Calu3 (cell line): ENCODE measurements at places on chromosomes 12 and 14. TPM values are rescaled to one million over a fixed set of nuclear protein-coding genes. Genes with fewer than 3 reads are reported as not detected.

GRCh38 chr14:32201816-32202490 lies at the start of gene RNU6-7:
RNU6-7 (plus strand) TSS chr14:32202045.
- peak within 1 kb of the TSS; percentile 99 for H3K27ac ChIP-seq
- peaks cover 12% of the 10 kb centered on the region for H3K4me1 ChIP-seq
- H3K4me3 ChIP-seq, result peak within 1 kb of the TSS; percentile 94
- no peaks in the 10 kb centered on the region for H3K27me3 ChIP-seq

The PTPRO gene
- total RNA-seq, result 0.24 TPM in 1 of 2 replicates, not detected in the other

The PPP4R4 gene
- total RNA-seq, result 0.10 and 0.78 TPM in 2 replicates

DNA sequence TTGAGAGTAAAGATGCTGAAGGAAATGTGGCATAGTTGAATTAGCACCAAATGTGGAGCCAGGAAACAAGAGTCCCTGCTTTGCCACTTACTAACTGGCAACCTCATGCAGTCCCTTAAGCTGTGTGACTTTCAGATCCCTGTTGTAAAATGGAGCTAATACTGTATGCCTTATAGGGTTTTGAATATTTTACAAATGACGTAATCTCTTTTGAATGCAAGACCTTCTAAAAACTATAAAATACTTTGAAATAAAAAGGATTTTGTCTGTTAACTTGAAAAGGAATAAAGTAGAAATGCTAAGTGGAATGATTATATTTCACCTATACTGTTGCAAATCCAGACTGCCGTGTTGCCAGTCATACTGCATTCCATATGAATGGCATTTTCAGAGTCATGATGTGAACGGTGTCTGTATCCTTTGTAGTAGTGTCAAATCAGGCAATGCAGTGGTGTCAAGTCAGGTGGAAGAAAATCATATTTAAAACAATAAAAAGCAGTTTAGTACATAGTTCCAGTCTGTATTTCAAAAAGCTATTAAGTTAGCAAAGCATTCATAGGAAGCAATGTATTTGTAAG lies 21.3 kb downstream of the KCNA5 start:
- no peaks in the 10 kb centered on the region for H3K4me1 ChIP-seq
- peaks cover 61% of the 10 kb centered on the region for H3K27me3 ChIP-seq
- H3K4me3 ChIP-seq, result no peak overlapping the region
- H3K36me3 ChIP-seq, result no peaks in the 10 kb centered on the region

DNA sequence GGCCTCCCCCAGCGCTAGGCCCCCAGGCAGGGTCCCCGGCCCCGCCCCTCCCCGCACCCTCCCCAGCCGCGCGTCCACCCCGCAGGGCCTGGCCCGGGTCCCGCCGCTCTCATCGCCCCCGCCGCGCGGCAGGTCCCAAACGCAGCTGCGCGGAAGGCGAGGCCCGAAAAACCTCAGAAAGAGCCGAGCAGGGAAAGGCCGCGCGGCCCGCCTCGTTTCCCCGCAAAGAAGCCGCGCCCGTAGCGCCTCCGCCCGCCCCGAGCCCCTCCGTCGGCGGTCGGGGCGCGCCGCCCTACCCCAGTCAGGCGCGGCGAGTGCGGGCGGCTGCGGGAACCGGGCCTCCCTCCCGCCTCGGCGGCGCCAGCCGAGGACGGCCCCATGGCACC lies 324 bp downstream of the POLE start:
- peak overlapping the region; percentile 83 for H3K27ac ChIP-seq
- H3K27me3 ChIP-seq, result no peaks in the 10 kb centered on the region
- peaks cover 15% of the 10 kb centered on the region for H3K4me1 ChIP-seq

- peak; percentile 70 for DNase-seq
- peaks cover 13% of the 10 kb centered on the region for H3K27me3 ChIP-seq
- no peak overlapping the region for H3K4me3 ChIP-seq
Observed at GRCh38 chr14:96584199-96584906, 82.2 kb downstream of the PAPOLA start.

The SLCO1B1 gene
- 1.4 and 1.7 TPM in 2 replicates for total RNA-seq

DNA sequence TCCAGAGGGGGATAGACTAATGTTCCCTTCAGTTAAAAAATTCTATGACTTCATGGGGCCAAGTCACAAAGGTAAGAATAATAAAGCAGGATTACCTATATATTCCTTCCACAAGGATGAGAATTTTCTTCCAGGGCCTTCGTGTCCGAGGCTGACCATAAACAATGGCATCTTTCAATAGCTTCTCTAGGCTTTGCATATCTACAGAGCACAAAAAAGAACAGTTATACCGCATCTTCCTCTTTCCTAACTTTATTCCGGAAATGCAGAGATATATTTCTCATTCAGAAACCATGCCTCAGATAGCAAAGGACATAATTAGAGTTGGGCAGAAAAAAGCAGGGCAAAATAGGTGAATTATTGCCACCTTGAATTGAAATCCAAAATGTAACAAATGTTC lies 58.3 kb upstream of the ISM2 start:
- H3K4me1 ChIP-seq, result no peaks in the 10 kb centered on the region
- no peak for DNase-seq
- no peak overlapping the region for H3K4me3 ChIP-seq
- H3K27ac ChIP-seq, result no peak overlapping the region

GRCh38 chr14:79573486-79573885 lies 637.8 kb downstream of the DIO2 start:
- no peak overlapping the region for H3K27ac ChIP-seq
- DNase-seq, result no peak
- H3K27me3 ChIP-seq, result no peaks in the 10 kb centered on the region
- no peak overlapping the region for H3K4me3 ChIP-seq

GRCh38 chr14:89267656-89268055 lies 149.4 kb downstream of the FOXN3 start:
- DNase-seq, result no peak
- no peaks in the 10 kb centered on the region for H3K4me1 ChIP-seq
- H3K4me3 ChIP-seq, result no peak overlapping the region
- no peak overlapping the region for H3K27ac ChIP-seq
- no peaks in the 10 kb centered on the region for H3K27me3 ChIP-seq
- H3K36me3 ChIP-seq, result no peaks in the 10 kb centered on the region

The ZDHHC22 gene
- total RNA-seq, result not detected in 2 replicates

GRCh38 chr12:46318037-46318436 lies 49.2 kb upstream of the SLC38A1 start:
- H3K4me1 ChIP-seq, result no peaks in the 10 kb centered on the region
- H3K36me3 ChIP-seq, result no peaks in the 10 kb centered on the region
- H3K4me3 ChIP-seq, result no peak overlapping the region

DNA sequence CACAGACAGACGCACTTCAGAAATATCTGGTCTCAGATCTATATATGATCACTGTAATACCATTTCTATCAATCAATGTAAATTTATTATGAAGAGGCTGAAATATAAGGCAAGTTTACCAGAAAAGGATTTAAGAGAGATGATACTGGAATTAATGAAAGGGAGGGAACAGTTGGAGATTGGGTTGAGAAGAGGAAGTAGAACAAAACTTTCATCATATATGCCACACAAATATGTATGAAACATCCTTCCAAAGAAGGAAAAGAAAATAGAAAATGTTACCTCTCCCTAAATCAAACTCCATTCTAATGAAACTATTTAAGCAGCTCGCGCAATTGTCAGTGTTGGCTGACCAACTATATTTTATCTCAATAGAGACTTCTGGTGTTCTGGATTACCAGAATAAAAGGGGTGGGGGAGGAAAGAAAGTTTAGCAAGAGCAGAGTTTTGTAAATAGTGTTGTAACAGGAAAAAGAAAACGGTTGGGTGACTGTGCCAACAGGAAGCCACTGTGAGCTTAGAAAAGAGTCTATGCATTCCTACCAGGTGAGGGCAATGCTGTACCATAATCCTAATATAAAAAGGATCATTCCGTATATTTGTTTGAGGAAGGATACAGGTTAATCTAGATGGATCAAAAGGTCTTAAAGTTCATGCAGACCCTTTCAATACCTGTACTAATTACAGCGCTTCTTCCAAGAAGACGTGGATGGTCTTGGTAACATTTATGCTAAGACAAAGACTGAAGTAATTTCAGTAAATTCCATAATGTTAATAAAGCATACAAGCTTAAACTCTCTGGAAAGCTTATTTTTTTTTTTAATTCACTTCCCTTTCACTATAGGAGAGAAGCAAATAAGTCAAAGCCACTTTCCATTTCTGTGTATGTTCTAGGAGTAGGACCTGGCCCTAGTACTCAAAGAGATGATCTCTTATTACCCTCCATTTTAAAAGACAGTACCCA lies 14.5 kb upstream of the LLPH start:
- H3K27ac ChIP-seq, result peak overlapping the region; percentile 60
- H3K36me3 ChIP-seq, result peaks cover 13% of the 10 kb centered on the region
- H3K4me3 ChIP-seq, result no peak overlapping the region
- H3K4me1 ChIP-seq, result peaks cover 13% of the 10 kb centered on the region

- H3K4me1 ChIP-seq, result peaks cover 29% of the 10 kb centered on the region
- no peak overlapping the region for H3K4me3 ChIP-seq
- no peak for DNase-seq
- no peak overlapping the region for H3K27ac ChIP-seq
- no peaks in the 10 kb centered on the region for H3K27me3 ChIP-seq
Observed at GRCh38 chr12:110058875-110059615, 10.7 kb upstream of the C12orf76 start.

The HOXC11 gene
- not detected in 2 replicates for total RNA-seq

- H3K4me1 ChIP-seq, result no peaks in the 10 kb centered on the region
- DNase-seq, result no peak
- H3K27ac ChIP-seq, result no peak within 1 kb of the TSS
- peaks cover 57% of the 10 kb centered on the region for H3K27me3 ChIP-seq
Observed at GRCh38 chr12:6788972-6789924, at the start of gene CD4. CD4 (plus strand) TSS chr12:6789528; CDS start chr12:6800139, 10,611 bp downstream.

DNA sequence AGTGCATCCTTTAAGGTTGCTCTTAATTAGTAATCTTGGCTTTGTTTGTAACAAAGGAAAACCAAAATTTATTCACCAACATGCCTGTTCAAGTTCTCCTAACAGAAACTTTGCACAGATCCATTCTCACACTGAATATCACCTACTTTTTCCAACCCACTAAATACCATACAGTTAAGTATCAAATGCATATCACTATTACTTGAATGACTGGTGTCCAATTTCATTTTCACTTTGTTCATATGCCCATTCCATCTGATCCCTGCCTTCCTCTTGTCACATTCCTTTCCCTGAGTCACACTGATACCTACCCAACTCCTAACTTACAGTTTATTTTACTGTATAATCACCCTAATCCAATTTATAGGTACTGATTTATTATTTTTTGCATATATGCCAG lies 286.4 kb downstream of the NELL2 start:
- peaks cover 8% of the 10 kb centered on the region for H3K4me1 ChIP-seq
- H3K27me3 ChIP-seq, result no peaks in the 10 kb centered on the region
- no peak overlapping the region for H3K4me3 ChIP-seq
- H3K36me3 ChIP-seq, result no peaks in the 10 kb centered on the region

- no peak overlapping the region for H3K4me3 ChIP-seq
- H3K27ac ChIP-seq, result no peak overlapping the region
- no peaks in the 10 kb centered on the region for H3K36me3 ChIP-seq
Observed at GRCh38 chr12:549476-550082, 89.8 kb downstream of the B4GALNT3 start.

The TPPP2 gene
- not detected in 2 replicates for total RNA-seq

GRCh38 chr14:54631016-54631415 lies 64.1 kb downstream of the SAMD4A start:
- H3K27me3 ChIP-seq, result no peaks in the 10 kb centered on the region
- no peak for DNase-seq
- no peak overlapping the region for H3K4me3 ChIP-seq
- no peak overlapping the region for H3K27ac ChIP-seq
- H3K4me1 ChIP-seq, result no peaks in the 10 kb centered on the region
- H3K36me3 ChIP-seq, result no peaks in the 10 kb centered on the region

The TMPRSS12 gene
- not detected in 2 replicates for total RNA-seq

DNA sequence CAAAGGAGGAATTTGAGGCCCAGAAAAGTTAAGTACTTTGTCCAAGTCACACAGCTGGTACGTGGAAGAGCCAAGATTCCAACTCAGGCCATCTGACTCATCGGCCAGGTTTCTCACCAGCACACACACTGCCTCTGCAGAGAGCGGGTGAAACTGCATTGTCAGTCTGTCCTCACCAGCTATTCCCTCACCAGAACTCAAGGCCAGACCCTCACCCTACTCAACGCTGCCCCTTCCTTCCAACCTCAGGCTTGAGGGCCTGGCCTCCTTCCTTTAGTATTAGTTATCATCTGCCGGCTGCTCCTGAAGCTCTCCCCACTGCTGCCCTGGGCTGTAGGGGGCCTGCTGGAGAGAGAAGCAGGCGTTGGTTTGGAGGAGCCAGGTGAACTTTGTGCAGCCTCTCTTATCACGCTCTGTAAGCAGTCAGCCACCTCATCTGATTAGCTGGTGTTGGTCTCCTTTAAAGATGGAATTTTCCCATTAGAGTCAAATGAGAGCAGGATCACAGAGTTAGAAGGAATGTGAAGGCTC lies 16.6 kb upstream of the PLEK2 start:
- no peak overlapping the region for H3K4me3 ChIP-seq
- DNase-seq, result peak; percentile 48
- H3K4me1 ChIP-seq, result peaks cover 12% of the 10 kb centered on the region
- H3K27me3 ChIP-seq, result peaks cover 25% of the 10 kb centered on the region
- H3K27ac ChIP-seq, result peak overlapping the region; percentile 58

DNA sequence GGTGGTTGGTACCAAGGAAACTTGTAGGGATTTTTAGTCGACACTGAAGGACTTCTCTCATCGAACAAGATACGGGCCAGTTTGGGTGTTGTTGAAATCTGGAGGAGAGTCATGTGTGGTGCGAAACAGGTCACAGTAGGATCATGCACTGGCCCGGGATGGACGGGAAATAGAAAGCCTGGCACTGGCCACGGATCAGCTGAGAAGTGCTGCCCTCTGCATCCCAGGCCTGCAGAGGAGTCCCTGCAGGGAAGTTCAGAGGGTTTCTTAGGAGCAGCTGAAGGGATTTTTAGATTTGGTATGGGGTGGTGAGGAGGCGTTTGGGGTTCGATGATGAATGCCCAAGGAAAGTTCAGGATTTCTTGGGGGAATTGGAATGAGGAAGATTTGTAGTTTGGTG lies 63.1 kb downstream of the TSPAN9 start:
- peaks cover 12% of the 10 kb centered on the region for H3K27me3 ChIP-seq
- no peak overlapping the region for H3K4me3 ChIP-seq
- DNase-seq, result no peak
- H3K27ac ChIP-seq, result no peak overlapping the region
